Substantia nigra (tissue), 51 donors: ENCODE measurements at places on chromosomes 6 and 20.

DNA sequence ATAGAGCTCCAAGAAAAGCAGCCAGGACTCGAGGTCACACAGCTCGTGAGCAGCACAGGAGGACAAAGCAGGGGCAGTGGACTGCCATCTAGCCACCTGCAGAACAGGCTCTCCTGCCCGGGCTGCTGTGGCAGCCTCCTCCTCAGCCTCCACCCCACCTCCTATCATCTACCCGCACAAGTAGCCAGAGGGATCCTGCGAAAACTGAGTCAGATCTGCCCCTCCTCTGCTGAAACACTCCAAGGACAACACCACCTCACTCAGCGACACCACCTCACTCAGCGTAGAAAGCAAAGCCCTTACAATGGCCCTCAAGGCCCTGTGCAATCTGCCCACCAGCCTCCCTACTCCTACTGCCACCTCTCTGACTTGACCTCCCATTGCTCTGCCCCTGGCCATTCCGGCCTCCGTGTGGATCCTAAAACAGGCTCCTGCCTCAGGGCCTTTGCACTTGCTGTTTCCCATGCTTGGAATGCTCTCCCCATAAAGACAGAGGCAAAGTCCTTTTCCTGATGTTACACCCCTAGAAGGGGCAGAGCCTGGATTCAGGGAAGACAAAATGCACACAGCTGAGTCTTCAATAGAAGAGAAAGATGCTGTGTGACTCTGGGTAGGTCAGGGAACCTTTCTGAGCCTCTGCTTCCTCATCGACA lies 19.3 kb downstream of the PREX1 start:
- DNase-seq = no peak

DNA sequence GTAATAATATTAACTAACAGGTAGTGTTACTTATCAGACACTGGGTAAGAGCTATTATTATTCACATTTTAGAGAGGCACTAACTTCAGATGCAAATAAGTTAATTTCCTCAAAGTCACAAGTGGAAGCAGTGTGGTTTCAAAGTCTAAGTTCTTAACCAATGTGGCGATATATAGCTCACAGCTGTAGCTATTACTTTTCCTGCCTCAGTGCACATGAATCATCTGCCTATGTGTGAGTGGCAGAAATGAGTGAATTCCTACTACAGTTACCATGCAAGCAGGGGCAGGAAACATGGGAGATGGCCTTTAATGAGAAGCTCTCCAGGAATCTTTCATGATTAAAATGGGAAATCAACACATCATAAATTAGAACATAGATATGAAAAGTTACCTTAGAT lies 126.2 kb upstream of the EYA4 start:
- no peak for DNase-seq

DNA sequence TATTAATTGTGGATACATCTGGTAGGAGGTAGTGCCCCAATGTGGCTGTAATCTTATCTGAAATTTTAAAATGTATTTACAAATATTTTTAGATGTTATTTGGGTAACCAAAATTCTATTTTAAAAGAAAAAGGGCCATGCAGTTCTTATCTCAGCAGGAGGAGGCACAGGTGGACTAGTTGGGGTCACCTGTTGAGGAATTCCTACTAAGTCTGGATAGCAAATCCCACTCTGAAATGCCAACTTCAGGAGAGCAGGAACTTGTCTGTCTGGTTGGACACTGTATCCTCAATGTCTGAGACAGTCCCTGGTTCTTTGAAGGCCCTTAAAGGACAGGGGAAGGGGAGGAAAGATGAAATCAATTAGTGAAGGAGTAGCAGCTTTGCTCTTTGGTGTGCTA lies 82.6 kb downstream of the EYA2 start:
- DNase-seq = no peak

- DNase-seq = peak; percentile 41
Measured at GRCh38 chr6:30690403-30691207, at the start of gene NRM. Gene NRM (minus strand): TSS chr6:30690984. CDS start chr6:30690974, 10 bp downstream.

- DNase-seq = no peak
Measured at GRCh38 chr6:84920021-84920420, 155.6 kb upstream of the TBX18 start.

- no peak for DNase-seq
Measured at GRCh38 chr6:67640484-67640883, 994.6 kb upstream of the ADGRB3 start.

GRCh38 chr6:70563530-70563929 lies 3.2 kb upstream of the SDHAF4 start:
- DNase-seq = no peak

GRCh38 chr20:57170343-57170742 lies 96.1 kb downstream of the BMP7 start:
- no peak for DNase-seq

DNA sequence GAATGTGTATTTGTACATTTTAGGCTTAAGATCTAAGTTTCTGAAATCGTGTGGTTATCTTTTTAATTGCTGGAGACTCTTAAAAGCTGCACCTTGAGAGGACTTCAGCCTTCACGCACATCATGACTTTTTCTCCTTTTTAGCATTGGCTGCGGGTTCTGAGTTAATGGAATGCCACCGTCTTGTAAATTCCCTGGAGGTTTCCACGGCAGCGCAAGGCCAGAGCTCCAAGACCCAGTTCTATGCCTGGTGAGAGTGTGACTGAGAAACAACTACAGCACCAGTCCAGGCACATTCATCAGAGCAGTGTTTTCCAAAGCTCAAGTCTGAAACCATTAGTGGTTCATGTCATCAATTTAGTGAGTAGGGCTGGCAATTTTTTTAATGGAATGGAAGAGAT lies 23.0 kb downstream of the PRR18 start:
- no peak for DNase-seq

DNA sequence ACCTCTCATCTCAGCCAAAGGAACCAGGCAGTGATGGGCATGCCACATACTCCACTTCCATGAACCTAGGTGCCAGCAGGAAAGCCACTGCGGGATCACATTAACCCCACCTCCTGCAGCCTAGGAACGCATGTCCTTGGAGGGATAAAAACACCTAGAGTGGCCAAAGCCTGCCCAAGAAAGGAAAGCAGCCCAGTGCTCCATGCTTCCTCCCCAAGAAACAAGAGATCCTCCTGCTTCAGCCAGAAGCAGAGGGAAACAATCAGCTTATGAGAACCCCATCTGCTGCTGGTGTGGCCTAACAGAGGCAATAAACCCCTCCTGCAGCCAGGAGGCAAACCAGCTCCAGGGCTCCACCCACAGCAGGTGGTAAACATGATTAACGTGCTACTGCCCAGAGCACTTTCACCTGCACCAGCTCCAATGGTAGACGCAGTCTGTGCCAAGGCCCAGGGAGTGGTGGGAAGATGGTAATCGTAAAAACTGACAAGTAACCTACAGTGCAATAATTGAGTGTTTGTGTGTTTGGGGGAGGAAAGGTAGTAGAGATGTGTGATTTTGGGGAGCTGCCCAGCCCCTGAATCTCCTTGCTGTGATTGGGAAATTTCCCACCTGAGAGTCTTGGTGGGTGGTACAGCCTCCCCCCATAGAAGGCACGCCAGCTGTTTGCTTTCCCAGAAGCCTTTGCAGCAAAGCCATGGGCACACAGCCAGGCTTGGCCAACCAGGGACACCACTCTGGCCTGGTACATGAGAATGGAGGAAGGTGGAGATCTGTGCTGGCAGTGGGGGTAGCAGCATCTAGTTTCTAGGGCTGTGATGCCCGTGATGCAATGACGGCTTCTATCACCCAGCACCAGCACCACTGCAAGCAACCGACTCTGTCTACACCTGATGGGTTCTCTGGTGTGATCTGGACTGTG lies 50.6 kb upstream of the TBC1D7 start:
- no peak for DNase-seq

DNA sequence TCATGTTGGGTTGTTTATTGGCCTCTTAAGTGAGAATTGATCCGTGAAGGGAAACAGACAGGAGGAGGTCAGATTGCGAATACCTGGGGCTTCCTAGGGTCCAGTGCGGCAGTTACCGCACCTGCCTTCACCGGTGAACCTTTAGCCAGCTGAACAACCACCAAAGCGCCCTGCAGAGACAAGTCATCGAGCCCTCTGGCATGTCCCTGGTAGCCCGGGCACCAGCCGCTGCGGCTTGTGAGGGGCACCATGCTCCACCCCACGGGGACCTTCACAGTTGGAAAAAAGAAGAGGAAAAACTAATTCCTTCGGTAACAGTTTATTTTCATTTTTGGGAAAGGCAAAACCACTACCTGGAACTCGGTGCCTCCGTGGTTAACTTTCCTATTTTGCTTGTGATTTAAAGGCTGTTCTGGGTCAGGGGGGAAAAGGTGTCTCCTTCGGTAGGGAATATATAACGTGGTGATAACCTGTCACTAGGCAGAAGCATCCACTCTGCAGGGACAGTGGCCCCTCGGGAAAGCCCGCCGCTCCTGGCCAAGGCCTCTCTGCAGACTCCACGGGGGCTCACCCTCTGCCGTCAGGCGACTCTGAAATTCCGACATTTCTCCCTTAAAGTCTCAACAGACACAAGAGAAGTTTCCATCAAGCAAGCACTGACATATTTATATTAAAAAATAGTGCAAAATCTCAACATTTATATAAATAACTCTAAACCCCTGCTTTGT lies 30.7 kb upstream of the ZBP1 start:
- no peak for DNase-seq

DNA sequence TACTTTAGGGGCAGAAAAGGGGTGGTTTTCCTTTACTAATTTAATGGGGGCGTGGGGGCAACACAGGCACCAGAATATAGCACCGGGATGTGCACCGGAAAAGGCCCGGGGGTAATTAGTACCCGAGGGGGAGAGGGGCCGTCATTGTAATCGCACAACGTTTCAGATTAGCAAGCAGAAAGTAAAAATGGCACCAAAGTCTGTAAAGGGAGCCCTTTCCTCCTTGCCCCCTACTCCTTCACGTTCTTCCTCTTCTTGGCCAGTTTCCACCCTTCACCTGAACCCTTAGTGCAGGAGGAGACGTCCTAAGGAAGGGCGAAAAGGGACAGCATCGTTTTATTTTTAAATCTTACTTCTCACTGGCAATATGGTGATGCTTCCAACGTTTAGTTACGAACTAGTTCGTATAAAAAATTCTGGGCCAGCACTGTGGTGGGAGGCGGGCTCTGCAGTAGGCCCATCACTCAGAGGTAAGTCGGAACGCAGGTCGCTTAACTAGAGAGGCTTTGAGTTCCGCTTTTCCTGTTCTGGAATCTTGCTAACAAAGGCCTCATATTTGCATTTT lies 742 bp upstream of the CEP85L start:
- DNase-seq = no peak

DNA sequence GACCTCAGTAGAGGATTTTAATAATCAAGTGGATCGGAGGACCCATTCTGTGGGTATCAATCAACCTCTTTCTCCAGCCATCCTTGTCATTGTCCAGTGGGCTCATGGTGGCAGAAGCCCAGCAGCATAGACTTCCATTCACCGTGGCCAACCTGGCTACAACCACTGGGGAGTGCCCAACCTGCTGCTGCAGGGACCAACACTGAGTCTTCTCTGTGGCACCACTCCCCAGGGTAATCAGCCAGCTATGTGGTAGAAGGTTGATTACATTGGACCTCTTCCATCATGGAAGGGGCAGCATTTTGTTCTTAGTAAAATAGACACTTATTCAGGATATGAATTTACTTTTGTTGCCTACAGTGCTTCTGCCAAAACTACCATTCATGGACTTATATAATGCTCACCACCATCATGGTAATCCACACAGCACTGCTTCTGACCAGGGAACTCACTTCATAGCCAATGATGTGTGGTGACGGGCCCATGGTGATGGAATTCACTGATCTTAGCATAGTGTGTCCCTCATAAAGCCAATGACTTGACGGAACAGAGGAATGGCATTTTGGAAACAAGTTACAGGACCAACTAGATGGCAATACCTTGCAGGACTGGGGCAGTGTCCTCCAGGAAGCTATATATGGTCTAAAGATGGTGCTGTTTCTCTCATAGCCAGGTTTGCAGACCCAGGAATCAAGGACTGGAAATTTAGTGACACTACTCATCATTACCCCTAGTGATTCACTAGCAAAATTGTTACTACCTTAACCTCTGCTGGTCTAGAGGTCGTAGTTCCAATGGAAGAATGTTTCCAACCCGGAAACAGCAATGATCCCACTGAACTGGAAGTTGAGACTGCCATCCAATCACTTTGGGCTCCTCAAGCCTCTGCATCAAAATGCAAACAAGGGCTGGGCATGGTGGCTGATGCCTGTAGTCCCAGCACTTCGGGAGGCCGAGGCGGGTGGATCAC lies 7.6 kb downstream of the CD24 start:
- no peak for DNase-seq

DNA sequence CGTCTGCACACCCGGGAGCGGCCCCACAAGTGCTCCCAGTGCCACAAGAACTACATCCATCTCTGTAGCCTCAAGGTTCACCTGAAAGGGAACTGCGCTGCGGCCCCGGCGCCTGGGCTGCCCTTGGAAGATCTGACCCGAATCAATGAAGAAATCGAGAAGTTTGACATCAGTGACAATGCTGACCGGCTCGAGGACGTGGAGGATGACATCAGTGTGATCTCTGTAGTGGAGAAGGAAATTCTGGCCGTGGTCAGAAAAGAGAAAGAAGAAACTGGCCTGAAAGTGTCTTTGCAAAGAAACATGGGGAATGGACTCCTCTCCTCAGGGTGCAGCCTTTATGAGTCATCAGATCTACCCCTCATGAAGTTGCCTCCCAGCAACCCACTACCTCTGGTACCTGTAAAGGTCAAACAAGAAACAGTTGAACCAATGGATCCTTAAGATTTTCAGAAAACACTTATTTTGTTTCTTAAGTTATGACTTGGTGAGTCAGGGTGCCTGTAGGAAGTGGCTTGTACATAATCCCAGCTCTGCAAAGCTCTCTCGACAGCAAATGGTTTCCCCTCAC lies 21.0 kb downstream of the PRDM1 start:
- no peak for DNase-seq

DNA sequence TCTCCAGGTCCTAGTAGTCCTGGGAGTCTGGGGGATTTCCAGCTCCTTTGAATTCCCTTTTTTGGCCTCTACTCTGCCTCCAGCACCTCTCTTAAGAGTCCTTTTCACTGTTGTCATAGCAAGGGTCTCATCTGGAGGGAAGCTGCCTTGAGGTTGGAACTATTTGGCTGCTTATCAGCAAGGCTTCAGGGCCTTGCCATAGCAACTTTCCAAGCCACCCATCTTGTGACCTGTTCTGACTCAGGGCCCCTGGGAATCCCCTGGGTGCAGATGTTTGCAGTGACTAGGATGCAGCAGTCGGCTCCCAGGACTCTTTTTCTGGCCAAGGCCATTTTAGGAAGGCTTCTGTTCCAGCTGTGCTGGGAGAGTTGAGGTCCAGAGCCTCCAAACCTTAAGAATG lies 12.4 kb downstream of the PKIG start:
- DNase-seq = no peak

- no peak for DNase-seq
Measured at GRCh38 chr6:167581637-167582036, 245.1 kb upstream of the AFDN start.
